ENCODE measurements at places on chromosomes 7 and 10.

GRCh38 chr10:72587568-72587967 lies 38.3 kb downstream of the MICU1 start:
- no peak for DNase-seq

DNA sequence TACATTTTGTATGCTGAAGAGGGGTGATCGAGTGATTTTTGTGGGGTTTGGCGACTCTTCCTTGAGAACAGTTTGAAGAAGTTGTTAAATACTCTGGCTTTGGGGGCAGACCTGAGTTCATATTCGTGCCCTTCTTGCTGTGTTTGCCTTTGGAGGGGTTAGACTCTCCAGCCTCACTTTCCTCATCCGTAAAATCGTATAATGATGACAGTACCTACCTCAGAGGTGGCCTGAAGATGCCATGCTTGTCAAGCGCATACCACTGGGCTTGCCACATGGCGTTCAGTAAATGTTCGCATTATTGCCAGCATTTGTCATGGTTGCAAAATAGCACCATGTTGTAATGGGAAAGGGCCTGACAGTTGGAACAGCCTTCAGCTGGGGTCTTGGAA lies 1.3 kb downstream of the STK17A start:
- DNase-seq = peak; percentile 24

- no peak for DNase-seq
Observed at GRCh38 chr7:135508883-135509588, 866 bp downstream of the CNOT4 start.

- DNase-seq = no peak
Observed at GRCh38 chr7:150586068-150586784, 19.0 kb downstream of the GIMAP4 start.

DNA sequence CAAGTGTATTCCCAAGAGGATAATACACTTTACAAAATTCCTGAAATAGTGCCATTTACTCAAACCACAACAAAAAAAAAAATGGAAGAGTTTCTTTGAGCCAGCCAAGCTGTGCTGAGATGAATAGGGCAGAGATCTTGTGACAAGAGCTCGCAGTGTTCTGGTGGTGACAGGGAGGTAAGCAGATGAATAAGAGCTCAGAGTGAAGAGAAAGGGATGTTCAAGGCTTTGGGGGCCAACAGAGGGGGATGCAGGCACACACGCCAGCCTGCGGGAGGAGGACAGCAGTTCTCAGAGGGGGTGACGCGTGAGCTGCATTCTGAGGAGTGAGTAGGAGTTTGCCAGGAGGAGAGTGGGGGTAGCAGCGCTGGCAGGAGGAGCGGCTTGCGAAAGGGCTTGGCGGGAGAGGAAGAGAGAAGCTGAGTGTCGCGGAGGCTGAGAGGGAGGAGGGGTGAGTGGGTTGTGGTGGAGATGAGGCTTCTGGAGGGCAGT lies 194.4 kb upstream of the IMMP2L start:
- no peak for DNase-seq

DNA sequence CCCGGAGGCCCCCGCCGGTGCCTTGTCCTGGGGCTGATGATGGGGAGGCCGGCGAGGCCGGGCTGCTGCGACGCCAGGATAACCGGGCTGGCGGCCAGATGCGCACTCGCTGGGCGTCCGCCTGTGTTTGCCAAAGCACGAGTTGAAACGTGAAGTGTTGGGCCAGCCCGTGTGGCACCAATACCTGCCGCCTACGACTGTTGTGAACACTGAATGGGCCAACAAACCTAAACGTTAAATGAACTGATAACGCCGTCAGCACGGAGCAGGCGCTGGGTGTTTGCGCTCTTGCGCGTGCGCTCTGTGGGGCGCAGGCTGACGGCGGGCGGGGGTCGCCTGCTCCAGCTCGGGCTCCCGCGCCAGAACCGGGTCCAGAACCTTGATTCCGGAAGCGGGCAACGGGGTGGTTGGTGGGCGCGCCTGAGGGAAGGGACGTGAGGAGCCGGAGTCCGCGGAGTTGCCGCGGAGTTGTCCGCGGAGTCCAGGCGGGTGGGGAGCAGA lies 658 bp downstream of the CYP2E1 start:
- DNase-seq = no peak

- DNase-seq = no peak
Observed at GRCh38 chr7:135822376-135822775, 73.8 kb upstream of the FAM180A start.

DNA sequence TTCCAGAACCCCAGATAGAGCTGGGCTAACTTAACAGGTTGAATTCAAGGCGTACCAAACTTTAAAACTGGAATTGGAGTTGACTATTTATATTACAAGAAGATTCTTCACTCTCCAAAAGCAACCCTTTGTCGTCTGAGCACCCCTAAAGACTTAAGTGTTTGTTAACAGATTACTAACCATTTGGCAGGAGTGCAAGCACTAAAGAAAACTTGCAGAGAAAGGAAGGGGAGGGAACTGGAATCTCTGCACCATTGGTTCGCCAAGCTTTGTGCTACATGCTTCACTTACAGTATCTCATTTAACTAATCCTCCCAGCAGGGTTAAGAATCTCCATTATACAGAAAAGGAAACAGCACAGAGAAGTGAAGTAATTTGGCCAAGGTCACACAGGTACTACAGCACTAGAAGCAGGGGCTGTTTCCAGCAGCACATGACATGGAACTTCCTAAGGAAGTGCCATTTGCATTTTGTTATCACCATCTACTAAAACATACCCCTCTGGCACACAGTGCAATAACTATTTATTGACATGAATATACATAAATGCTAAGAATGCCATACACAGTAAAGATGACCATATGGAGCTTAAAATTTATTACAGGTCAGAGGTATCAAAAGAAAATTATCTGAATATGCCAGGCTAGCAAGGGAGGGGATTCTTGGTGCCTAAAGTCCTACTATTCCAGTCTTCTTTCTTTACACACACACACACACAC lies 201.2 kb downstream of the KCNMA1 start:
- DNase-seq = no peak

DNA sequence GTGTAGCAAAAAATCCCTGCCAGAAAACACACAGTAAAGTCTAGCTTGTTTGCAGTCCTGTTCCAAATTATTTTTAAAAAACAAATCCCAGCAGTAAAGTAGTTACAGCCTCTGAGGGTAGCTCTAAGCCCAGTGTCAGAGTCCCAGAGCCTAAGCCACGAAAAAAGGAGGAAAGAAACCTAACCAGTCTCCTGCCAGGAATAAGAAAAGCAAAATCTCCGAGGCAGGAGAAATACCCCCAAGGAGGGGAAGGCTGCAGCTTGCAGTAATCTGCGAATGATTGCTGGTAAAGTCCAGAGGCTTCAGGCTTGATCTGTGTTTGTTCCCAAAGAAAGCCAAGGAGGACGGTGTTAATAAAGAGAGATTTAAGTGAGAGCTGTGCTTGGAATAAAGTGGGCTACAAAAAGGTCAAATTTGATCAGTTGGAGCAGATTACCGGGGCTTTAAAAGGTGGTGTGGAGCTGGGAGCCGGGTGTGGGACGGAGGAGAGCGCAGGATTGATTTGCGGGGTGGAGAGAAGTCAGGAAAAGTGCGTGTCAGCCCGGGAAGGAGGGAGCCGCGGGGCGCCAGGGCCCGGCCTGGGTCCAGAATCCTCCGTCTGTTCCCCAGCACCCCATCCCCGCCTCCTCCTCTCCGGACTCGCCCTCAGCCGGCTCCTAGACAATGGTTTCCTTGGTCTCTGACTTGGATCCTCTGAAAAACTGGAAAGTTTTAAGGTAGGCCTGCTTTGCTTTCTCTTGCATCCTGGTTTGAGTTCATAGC lies 219.4 kb upstream of the CELF2 start:
- no peak for DNase-seq

DNA sequence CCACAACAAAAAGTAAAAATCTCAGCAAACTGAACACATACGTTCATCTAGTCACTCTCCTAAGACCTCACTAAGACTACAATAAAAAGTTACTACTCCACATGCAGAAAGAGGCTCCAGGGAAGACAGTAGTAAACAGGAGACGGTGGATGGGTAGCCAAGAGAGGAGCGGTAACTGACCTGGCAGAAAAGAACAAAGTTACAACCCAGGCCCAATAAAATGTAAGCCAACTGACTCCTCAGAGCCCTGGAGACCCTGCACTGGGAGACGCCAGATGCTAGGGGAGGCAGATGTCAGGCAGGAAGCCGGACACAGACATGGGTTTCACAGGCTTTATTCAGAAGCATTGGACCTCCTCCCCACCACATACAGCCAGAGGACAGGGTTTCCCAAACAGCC lies 181.1 kb upstream of the NFE2L3 start:
- no peak for DNase-seq

DNA sequence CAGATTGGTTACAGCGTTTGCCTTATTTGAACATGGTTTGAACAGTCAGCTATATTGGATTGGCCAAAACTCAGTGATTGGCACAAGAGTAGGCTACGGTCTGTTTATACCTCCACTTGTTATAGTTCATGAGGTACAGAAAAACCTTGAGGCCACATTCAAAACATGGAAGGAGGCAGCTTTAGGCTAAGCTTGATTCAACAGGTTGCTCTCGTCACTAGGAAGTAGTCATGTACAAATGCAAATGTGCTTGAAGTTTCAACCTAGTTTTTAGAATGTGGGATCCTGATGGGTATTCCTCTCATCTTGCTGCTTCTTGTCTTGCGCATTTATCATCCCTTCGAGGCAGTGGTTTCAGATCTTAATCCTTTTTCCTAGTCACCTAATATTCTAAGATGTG lies 132.1 kb downstream of the MGMT start:
- no peak for DNase-seq

DNA sequence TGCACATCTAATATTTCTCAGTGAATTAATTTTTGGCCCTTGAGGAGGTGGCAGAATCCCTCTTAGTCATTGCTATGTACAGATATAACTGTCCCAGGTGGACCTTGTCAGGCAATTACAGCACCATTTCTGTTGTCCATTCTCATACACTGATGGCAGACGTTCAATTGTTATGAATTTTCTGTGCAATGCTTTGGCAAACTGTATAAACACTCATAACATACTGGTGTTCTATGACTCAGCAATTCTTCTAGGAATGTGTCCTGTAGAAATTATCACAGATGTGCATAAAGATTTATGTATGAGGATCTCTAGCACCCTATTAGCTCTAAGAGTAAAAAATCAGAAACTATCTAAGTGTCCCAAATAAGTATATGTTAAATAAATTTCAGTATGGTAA lies 80.8 kb downstream of the DNAJB9 start:
- DNase-seq = no peak

GRCh38 chr7:156019776-156020565 lies 207.7 kb upstream of the SHH start:
- DNase-seq = no peak

DNA sequence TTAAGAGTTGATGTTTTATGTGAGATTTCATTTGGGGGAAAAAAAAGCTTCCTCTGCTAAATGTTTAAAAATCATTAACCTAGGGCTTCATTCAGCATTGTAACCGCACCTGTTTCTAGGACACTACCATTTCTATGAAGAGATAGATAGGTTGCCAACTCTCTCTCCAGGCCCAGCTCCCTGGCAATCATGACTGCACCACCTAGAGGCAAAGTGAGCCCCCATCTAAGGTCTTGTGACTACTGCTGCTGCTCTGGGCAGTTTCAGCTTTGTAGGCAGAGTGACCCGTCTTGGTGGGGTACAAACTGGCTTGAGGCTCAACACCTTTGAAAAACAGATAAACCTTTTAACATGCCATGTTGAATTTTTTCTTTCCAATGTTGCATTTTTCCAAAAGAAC lies 27.3 kb upstream of the MRC1 start:
- DNase-seq = no peak

- DNase-seq = peak; percentile 70
Observed at GRCh38 chr10:88879534-88880281, at the start of gene STAMBPL1. Gene STAMBPL1 (plus strand): TSS chr10:88880245. CDS start chr10:88901709, 21,464 bp downstream.

DNA sequence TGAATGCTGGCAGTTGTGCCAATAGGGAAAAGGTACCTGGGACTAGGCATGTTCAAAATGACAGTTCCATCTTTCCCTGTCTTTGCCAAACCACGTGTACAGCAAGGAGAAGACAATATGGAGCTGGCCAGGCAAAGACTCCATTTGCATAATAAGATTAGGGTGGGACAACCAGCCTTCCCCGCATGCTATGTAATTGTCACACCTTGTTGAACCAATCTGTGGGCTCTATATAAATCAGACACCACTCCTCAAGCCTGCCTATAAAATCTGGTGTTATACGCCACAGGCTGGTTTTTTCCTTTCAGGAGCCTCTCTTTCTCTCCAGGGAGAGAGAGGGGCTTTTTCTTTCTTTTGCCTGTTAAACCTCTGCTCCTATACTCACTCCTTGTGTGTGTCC lies 11.0 kb upstream of the NUB1 start:
- DNase-seq = no peak

DNA sequence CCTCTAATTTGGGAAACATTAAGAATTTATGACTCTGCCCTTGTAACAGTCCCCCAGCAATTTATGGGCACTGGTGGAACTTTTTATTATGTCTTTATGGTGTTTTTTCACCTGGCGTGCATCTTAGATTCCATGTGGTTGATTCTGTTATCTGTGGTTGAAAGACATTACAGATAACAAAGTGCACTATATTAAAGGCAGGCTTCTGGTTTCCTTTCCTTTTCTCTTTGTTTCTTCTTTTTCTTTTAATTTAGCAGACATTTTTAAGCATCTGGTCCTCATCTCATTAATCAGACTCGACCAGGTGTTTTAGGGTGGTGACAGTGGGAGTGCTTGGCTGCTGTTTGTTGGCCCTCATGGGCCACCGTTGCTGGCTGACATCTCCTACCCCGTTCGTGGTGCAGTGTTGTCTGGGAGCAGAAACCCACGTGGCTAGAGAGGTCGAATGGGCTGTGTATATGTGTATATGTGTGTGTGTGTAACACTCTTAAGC lies 77.4 kb downstream of the LRMDA start:
- DNase-seq = no peak

GRCh38 chr7:77235276-77235675 lies 35.7 kb upstream of the FGL2 start:
- DNase-seq = no peak

DNA sequence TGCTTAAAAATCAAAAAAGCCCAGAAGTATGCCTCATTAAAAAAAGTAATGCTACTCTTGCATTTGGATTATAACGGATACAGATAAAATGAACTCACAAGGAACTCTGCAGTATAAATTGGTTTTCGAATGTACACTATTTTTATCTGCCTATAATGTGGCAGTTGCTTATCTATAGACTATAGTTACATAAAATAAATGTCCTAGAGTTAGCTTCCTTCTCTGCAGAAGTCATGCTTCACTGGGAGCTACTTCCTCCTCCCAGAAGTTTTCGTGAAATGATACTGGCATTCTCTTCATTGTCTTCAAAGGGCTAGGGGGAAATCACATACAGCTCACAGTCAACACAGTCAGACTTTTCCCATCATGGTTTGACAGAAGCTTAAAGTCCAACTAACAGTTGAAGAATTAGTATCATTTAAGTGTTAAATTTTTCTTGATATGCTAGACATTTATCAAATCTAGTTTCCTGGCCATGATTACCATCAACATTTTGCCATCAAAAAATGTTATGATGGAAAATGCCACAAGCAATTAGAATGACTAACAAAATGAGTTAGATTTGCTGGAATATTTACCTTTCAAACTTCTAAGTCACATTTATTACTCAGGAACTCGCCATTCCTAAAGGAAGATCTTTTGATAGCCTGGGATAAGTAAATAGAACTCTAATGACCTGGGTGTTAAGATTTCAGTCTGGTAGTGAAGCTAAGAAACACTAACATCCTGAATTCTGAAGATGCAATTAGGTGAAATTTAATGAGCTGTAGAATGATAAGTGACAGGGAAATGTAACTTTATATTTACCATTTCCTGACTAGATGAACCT lies 87.3 kb upstream of the TRIL start:
- no peak for DNase-seq

All from activated CD8-positive, alpha-beta memory T cell treated with anti-CD3 and anti-CD28 coated beads, Interleukin-2, amount 50 U/mL, for 4 hours (primary cell).